ENCODE measurements at places on chromosomes 1 and 21.

DNA sequence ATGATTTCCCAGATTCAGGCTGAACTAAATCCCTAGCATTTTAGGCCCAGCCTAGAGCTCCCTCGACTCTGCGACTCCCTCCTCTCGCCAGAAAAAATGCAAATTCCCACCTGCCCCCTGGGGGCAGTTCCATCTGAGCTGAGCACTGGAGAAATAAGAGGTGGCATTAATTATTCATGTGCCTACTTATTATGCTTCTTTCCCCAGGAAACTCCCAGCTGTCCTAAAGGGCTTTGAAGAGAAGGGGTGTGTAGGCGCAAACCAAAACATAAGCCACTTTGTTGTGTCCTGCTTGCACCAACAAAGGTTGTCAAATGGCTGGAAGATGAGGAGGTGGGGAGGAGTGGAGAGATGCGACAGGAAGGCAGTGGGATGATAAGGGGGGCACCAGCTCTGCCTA, 41.4 kb upstream of the GOLT1A start:
- no peak for DNase-seq

DNA sequence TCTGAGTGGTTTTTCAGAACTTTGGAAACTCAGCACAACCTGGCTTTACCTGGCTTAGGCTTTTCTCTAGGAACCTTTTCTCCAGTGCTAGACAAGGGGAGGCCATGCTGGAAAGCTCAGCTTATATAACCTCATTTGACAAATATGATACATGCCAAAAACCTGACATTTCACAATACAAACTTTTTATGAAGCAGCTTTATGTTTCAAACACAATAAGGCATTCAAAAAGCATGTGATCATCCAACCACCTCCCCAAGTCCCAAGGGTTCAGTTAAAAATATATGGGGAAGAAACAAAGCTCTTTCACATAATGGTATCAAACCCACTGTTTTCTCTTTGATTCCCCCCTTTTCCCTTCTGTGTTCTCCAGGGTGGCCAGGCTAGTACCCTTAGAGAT, 63.7 kb downstream of the ZC3H11B start:
- no peak for DNase-seq

- no peak for DNase-seq
These were observed 31.1 kb downstream of the CNST start for GRCh38 chr1:246597340-246597739.

GRCh38 chr21:38524168-38525153, 26.2 kb upstream of the ERG start:
- no peak for DNase-seq

DNA sequence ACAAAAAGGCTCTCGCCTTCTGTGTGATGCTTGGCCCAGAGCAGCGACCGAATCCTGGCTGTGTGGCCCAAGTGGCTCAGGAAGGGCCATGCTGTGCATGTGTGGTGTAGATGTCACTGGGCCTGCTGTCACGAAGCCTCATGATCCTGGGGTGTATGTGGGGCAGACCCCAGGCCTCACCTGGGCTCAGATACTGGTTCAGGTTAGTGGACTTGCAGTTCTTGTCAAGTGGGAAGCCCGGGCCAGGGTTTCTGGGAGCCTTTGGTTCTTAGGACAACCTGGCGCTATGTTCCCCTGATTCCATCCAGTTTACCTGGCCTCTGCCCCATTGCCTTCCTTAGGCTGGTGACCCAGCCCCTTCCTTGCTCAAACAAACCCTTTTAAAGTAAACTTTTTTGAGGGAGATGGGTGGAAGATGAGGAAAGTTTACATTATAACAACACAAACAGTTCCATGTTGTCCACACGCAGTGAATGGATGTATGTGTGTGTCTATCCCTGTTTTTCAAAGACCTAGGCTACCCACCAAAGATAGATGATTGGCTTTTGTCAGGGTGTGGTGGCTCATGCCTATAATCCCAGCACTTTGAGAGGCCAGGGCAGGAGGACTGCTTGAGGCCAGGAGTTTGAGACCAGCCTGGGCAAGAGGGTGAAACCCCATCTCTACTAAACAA, 84.3 kb downstream of the UCK2 start:
- DNase-seq: no peak

DNA sequence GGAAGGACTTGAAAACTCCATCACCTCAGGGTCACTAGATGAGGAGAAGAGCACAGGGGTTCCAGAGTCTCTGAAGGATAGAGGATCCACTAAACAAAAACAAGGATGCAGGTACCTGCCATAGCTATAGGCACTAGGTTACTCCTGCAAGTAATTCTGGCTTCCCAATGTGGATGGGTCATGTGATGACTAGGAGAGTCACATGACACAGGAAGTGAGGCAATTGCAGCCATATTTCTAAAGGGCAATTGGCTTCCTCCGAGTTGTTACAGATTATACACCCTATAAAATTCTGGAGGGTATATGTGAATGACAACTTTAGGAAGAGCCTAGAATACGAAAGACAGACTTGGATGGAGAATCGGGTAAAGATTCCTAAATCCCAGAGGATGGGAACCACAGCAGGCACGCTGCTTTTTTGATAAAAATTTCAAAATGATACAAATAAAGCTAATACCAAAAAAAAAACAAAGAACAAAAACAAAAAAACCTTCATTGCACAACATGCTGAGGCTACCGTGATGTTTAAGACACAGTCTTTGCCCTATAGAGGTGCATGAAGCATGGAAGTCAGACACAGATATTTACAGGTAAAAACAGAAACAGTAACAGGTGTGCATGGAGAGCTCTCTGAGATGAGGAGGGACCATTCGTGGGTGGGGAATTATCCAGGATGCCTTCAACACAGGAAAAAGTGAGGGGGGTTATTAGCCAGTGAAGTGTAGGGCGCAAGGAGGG, 10.5 kb downstream of the MTX1 start:
- no peak for DNase-seq

- no peak for DNase-seq
These were observed 38.5 kb upstream of the PSEN2 start for GRCh38 chr1:226831953-226832352.

DNA sequence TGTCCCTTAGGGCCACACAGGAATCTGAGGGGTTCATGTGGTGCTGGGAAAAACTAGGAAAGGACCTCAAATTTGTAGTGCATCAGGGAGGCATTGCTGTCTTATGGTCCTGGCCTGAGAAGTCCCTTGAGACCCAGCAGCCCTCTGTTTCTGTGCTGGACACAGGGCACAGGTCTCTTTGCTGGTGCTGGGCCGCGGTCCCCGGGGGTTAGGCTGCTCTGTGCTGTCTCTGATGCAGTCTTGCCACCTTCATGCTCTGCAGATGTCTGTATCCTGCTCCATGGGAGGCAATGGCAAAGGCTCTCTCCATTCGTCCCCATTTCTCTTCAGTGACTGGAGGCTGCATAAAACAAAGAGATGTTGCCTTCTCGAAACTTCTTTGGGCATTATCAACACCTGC, 13.0 kb downstream of the EDARADD start:
- no peak for DNase-seq

DNA sequence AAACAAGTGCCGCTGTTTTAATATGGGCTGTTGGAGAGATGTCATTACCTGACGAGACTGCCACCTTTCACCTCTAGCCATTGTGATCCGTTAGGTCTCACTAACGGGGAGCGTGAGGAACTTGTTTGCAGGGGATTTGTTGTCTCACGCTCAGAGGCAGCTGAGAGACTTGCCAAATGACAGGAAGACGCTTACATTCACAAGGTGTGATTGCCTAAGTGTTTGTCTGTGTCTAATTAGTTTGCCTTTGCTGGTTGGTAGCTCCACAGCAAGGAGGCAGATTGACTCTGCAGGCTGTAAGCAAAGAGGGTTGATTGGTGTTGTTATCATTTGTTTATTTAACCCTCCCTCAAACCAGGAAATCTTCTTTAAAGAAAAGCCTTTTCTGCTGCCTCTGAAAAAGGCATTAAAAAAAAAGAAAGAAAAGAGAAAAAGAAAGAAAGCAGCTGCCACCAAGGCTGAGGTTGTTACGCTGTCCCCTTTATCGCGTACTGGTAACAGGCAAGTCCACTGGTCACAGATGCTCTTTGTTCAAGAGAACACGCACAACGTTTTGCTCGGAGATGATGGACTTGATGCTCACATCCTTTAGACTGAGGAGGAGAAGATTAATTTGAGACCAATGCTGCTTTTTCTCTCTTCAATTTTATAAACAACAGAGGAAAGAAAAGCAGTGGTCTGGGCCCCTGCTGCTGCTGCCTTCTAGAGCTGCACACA, 203.9 kb downstream of the ZNF326 start:
- no peak for DNase-seq

GRCh38 chr21:37575580-37575979, 209.0 kb downstream of the DYRK1A start:
- DNase-seq: no peak

DNA sequence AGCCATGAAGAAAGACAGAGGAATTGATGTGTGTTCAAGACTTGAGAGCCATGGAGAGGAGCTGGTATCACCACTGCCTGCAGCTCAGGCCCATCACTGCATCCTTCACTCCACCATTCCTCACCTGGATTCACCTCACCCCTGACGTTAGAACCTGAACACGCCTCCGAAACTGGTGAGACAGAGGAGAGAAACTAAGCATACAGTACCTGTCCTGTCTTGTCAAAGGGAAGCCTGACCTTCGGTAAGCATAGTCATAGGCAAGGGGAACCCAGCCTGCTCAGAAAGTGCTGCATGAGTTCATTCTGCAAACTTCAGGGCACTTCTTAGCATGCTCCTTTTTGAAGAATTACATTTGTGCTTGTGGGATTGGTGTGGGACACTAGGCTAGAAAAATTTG, 425.8 kb downstream of the DSCAM start:
- DNase-seq: no peak

DNA sequence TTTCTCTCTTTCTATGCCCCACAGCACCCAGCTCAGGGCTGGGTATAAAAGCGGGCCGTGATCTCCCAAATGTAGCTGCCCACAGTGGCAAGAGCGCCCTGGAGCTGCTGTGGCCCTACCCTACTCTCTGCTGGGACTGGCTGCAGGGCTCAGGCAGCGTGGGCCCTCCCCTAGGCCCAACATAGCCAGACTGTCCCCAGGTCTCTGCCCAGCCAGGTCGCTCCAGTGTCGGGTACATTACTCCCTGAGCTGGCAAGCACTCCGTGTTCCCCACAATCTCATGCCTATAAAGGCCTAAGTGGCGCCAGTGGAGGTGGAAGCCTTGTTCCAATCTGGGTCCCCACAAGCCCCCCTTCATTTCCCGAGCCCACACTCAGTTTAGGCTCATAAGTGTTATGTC, 66.2 kb downstream of the GLIS1 start:
- DNase-seq: no peak

- DNase-seq: no peak
These were observed 105.4 kb upstream of the PDC start for GRCh38 chr1:186566140-186566855.

DNA sequence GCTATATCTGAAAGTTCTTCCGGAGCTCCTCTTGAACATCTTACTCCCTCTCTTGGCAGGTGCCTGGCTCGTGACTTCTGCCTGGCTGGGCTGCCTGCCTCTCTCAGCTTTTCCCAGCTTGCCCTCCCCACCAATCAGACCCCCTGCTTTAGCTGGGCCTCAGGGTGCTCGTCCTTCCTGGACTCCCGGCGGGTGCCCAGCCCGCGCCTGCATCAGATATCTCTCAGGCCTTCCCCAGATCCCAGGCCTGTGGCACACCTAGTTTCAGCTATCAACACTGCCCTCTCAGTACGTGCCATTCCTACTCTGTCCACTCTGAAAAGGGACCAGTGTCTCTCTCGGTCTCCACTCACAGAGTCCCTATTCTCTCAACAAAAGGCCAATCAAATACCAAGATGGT, 96.5 kb upstream of the CLDN14 start:
- no peak for DNase-seq

DNA sequence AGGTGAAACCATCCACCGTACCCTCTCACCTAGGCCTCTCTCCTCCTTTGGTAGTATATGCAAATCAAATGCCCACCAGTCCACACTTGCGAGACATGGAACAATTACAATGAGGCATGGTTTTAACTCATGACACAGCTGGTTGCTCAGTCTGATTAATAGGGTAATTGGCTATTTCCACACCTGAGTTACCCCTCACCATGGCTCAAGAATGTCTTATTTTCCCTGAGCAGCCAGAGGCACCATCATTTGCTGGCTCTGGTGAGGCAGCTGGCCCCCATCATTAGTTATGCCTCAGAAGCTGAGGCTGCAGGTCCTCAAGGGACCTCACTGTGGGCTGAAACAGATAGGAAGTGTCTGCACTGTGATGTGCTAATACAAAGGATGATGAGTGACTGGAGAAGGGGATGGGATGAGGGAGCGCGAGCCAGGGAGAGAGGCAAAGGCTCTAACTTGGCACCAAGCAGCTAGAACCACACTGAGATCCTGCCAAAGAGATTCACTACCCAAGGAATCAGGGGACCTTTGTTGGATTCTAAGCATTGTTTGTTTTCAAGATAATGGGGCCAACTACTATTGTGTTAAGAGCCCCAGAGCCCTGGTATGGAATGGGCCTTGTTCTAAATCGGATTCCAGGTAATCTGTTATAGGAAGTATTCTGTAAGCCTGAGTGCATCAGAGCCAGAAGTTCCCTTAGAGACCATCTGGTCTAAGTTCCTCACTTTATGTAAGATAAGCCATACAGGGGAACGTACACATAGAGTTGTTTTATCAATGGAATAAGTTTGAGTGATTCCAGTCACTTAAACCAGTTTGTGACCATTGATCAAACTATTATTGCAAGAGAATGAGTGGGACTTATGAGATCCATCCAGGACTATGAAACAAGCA, 80.0 kb upstream of the CNTN2 start:
- DNase-seq: no peak

DNA sequence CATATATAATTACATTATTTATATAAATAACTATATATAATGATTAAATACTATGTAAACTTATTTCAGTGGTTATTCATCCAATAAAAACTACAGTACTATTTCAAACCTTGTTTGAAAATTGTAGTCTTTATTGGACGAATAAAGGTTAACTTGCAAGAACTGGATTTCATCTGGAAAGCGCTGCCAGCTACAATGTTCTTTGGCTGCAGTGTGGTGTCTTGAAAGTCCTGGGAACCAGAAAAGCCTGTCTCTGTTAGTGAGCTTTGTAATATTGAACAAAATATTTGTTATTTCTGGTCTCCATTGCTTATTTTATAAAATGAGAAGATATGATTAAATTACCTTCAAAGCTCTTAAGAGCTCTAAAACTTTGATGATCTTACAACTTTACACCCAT, 763.6 kb downstream of the ADGRL2 start:
- no peak for DNase-seq

DNA sequence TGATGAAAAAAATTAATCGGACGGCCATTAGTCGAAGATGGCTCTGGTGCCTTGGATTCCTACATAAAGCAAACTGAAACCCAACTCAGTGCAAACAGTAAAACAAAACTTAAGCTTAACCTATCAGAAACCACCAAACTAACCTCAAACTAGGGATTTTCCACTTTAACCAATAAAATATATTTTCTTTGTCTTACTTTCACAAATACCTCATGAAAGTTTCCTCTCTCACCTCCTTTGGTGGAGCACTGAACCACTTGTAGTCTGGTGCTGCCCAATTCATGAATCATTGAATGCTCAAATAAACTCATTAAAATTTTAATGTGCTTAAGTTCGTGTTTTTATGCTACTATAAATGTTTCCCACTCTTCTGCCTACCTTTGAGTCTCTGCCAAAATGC, 7.0 kb downstream of the ADORA3 start:
- no peak for DNase-seq
